ENCODE measurements at places on chromosomes 5 and 9.

- DNase-seq, result no peak
These were observed 38.1 kb upstream of the ISL1 start for GRCh38 chr5:51345106-51345505.

- no peak for DNase-seq
These were observed 161.2 kb upstream of the SPEF2 start for GRCh38 chr5:35456506-35456905.

- DNase-seq, result no peak
These were observed 3.6 kb downstream of the FOXI1 start for GRCh38 chr5:170109059-170110031.

DNA sequence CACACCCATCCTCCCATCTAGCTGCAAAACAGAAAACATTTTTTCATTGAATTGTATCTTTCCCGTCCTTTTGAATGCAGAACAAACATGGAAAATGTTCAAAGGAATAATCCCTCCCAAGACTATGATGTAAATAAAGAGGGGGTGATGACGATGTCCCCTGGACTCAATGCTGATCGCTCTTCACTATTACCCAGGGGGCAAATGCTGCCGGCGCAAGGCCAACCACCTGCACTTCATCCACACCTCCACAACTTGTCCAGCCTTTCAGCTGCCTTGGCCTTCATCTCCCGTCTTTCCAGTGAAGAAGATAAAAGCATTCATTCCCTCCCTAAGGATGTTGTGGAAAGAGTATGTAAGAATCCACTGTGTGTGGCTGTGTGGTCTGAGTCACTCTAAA lies 240.3 kb downstream of the AGTPBP1 start:
- DNase-seq, result no peak

GRCh38 chr9:3874449-3875360 lies 348.9 kb upstream of the RFX3 start:
- no peak for DNase-seq

GRCh38 chr9:113558632-113559502 lies 95.3 kb downstream of the RGS3 start:
- DNase-seq, result no peak

DNA sequence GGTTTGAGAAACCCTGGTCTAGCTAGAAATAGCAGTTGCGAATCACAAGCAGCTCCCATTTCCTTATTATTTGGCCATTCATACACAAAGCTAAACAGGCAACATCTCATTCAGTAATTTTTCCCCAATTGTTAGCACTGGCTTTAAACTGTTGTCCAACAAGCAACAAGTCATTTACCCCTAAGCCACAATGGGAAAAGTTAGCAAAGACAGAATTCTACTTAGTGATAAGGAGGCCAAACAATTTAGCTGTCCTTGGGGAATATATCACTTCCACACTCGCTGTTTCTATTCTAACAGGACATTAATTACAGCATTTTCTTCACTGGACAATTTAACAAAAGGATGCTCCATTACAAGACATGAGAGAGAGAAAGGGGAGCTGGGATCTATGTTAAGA lies 2.8 kb downstream of the MYO10 start:
- no peak for DNase-seq

- DNase-seq, result no peak
These were observed 50.7 kb upstream of the ARRDC3 start for GRCh38 chr5:91433861-91434260.

- no peak for DNase-seq
These were observed 111.9 kb downstream of the FBN2 start for GRCh38 chr5:128426090-128426534.
